G401 (cell line): ENCODE measurements at places on chromosomes 16 and 17.

DNA sequence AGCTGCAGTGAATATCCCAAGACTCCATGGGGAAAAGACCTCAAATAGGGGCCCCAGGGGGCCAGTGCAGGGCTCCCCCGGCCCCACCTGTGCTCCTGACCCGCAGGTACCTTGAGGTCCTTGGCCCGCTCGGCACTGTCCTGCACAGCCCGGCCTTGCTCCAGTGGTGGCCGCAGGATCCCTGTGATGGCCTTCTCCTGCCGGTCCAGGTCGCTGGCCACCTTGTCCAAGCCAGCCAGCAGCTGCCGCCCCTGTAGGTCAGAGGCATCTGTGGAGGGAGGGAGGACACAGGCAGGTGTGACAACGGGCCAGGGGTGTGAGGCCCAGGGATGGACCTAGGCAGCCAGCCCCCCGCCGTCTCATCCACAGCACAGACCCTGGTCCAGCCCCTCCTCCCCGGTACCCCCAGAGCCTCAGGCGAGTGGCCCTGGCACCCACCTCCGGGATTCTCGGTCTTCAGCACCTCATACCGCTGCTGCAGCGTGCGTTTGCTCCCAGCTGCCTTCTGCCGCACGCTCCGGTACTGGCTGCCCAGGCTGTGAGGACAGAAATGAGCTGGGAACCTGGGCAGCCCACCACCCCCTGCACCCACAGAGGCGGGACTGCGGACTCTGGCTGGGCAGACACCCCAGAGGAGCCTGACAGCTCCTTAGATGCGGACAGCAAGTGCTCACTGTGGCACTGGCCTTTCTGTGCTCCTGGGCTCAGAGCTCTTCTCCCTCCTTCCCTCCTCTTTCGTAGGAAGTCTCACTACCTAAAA lies 43.7 kb downstream of the PPL start:
- no peak for DNase-seq

DNA sequence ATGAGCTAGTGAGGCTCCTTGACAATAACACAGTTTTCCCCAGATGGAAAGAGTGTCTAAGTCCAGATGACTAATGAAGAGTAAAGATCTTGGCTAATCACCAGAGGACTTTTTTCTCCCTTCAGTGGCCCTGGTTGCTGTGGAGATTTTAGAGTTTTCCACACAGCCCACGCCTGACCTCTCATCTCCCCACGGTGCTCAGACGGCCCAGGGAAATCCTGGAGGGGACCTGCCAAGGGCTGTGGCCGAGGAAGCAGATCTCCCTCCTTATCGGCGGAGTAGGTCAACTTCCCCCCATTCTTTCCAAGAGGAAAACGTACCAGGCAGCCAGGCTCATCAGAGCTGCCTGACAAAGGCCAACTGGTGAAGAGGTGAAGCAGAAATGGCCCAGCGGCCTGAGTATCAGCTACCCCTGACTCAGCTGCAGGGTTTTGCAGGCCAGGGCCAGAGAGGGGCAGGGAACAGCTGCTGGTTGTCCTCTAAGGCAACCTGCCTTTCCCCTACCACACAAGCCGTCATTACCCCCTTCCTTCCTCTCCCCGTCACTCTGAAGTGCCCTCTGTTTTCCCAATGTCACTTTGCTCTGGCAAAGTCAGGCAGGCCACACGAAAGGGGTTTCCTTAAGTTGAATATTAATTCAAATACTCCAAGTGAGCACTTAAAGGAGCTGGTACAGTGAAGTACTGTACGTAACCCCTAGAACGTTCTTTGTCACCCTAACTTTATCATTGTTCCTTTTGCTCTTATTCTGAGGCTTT lies 140.2 kb upstream of the ADAMTS18 start:
- DNase-seq, result no peak

DNA sequence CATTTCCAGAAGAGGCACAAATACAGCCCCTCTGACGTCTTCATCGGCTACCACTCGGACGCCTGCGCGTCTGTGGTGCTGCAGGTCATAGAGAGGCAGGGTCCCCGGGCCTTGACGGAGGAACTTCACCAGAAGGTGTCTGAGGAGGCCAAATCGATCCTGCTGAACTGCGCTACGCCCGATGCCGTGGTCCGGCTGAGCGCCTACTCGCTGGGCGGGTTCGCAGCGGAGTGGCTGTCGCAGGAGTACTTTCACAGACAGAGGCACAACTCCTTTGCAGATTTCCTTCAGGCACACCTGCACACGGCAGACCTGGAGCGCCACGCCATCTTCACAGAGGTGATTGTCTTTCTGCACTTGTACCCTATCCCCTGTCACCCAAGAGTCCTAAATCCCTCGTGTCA lies 67.0 kb upstream of the ENDOV start:
- no peak for DNase-seq

DNA sequence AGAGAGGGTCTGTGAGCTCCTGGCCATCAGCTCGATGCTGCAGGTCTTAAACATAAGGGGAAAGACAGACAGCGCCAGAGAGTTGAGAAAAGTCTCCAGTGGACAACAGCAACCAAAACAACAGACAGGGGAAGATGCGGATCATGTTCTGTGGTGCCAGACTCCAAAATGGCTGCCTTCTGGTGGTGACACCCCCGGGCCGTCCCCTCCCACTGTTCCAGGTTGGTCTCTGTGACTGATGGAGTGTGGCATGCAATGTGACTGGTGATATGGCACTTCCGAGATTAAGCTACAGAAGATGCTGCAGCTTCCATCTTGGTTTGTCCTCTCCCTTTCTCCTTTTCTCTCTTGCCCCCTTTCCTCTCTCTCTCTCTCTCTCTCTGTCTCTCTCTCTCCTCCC lies 40.4 kb upstream of the RBFOX3 start:
- peak; percentile 8 for DNase-seq

- no peak for DNase-seq
Measured at GRCh38 chr17:21592774-21593173, 99.5 kb upstream of the KCNJ18 start.

DNA sequence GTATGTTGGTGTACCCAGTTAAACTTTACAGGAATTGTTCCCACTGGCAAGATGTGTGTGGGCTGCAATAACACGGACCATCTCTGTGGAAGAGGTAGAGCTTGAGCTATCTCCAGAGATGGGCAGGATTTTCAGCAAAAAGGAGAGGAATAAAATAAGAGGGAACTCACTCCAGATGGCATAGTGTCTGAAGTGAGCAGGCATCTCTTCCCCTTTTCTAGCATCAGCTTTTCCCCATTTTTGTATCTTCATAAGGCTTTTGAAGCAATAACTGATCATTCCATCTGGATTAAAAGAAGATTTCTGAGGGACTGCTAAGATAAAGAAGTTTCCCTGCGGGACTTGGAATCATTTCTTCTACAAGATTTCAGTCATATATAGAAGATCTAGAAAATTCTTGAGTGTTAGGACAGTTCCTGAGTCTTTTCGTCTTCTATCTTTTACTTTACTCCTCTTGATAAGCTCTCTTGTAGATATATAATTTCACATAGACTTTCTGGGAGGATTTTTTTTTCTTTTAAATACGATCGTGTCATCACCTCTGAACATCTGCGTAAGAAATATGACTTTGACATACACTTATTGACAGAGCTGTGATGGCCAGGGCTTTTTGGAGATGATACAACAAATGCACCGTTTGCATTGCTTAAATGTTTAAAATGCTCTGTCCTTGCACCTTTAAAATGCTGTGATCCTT lies 2.1 kb downstream of the CPD start:
- peak; percentile 28 for DNase-seq

GRCh38 chr16:78217276-78217675 lies 117.8 kb downstream of the WWOX start:
- DNase-seq, result no peak

GRCh38 chr17:17696882-17697633 lies 15.8 kb downstream of the RAI1 start:
- DNase-seq, result no peak

- no peak for DNase-seq
Measured at GRCh38 chr17:14712611-14713021, 411.7 kb downstream of the HS3ST3B1 start.

GRCh38 chr17:31321966-31322365 lies 544 bp upstream of the EVI2A start:
- no peak for DNase-seq

- peak; percentile 86 for DNase-seq
Measured at GRCh38 chr17:57999496-58000017, 7.5 kb downstream of the SRSF1 start.

DNA sequence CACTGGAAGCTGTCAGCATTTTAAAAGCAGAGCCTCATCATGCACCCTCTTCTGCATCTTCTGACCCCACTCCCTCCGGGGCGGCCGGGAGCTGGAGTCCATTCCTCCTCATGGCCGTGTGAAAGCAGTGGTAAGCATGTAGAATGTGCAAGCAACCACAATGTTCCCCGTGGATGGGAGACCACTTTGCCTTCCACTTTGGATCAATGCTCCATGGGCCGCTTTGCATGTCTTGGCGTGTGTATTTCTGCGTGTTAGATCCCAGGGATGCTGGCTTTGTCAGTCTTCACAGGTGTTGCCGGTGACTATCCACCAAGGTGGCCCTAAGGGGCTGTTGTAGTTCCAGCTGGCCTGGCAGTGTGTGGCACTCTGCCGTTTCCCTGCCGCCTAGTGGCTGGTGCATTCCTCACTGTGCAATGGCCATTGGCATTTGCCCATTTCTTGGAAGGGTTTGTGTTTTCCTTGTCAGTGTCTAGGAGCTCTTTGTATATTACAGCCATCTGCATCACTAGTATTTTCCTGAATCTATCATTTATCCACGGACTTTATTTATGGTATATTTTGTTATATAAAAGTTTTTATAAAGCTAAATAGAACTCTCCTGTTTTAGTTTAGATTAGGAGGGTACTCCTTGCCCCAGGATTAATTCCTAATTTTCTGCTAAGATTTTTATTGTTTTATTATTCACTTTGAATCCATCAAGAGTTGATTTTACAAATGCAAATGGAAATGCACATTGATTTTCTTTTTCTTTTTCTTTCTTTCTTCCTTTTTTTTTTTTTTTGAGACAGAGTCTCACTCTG lies 5.8 kb upstream of the ALDH3A1 start:
- DNase-seq, result peak; percentile 70

GRCh38 chr17:10357768-10358167 lies 15.0 kb downstream of the MYH13 start:
- DNase-seq, result peak; percentile 2

- DNase-seq, result no peak
Measured at GRCh38 chr16:17301184-17301583, 169.6 kb downstream of the XYLT1 start.

GRCh38 chr16:66335704-66336329 lies 30.7 kb upstream of the CDH5 start:
- DNase-seq, result no peak

GRCh38 chr16:61182391-61182790 lies 853.8 kb downstream of the CDH8 start:
- DNase-seq, result no peak

DNA sequence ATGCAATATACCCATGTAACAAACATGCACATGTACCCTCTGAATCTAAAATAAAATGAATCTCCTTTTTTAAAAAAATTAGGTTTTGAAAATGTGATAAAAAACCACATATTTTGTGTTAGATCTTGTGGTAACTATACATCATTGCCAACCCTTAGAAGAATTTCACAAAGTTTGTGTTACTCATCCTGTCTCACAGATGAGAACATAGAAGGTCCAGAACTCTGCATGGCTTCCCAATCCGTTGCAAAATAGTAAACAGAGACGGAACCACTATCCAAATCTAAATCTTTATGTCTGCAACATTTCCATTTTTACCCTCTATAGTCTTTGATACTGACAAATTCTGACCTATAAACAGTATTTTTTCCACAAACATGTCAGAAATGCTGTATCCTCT lies 759.9 kb downstream of the KCNJ2 start:
- DNase-seq, result no peak

DNA sequence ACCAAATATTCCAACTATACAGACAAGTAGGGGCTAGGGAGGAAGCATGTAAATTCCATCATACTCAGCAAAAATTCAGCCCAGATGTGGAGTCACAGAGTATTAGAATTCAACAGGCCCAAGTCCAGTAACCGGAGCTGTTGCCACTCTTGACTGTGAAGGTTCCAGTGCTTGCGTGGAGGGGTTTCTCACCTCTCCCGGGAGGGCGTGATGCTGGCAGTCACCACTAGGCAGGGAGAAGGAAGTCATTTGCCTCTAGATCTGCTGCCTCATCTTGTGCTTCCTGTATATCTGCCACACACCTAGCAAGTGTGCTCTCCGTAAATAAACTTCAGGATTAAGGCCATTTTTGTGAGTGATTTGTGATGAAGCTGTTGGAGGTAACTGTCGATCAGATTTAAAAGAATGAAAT lies 1.0 kb upstream of the CKLF start:
- peak; percentile 24 for DNase-seq

DNA sequence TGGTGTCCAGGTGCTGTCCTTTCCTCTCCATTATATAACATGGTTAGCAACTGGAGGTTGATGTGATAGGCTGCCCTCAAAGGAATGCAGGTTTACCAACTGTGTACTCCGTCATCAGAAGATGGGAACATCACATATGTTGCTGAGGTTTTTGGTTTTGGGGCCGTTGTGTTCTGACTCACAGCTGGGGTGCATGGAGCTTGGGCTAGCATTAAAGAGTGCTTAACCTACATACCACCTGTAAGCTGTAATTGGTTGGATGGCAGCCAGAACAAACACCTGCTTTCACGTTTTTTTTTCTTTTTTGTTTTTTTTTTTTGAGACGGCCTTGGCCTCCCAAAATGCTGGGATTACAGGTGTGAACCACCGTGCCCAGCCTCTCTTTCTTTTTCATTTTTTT lies 20.9 kb downstream of the TMEM11 start:
- DNase-seq, result no peak

DNA sequence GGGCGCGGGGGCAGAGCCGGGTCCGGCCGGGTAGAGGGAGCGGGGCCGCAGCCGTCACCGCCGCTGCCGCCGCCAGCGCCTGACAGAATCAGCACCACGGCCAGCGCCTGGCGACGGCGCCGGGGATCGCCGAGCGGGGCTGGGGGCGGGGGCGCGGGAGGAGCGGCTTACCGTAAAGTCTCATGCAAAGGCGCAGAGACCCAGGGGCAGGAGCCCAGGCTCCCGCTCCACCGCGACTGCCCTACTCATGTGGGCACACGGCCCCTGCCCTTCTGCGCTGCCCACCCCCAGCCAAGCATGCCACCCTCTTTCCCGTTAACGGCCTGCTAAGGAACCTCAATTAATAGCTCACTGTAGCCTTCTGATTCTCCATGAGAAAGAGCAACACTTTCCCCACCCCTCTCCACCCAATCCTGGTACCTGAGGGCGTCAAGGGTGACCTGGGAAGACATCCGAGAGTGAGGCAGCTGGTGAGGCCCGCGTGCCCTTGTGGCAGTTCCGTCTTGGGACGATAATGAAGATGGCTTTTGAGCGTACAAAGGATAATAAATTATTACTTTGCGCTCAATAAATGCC lies at the start of gene SEZ6:
Gene SEZ6 (minus strand): TSS at position 98 of the 576 bp plus-strand sequence. CDS start 164 bp downstream, outside the sequence.
- peak; percentile 86 for DNase-seq

DNA sequence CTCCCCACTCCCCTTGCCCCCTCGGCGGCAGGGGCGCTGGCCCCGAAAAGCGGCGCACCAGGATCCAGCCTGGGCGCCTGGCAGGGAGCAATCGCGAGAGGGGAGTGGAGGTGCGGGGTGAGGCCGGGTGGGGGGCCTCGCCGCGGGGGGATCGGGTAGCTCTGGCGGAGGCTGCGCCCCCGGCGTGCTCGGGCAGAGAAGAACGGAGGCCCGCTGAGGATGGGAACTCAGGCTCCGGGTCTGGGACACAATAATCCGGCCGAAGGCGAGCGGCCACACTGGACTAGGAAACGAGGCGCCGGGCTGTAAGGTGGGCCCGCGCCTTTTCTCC lies 721 bp upstream of the PCGF2 start:
- no peak for DNase-seq
